Fibroblast of lung (primary cell): ENCODE measurements at places on chromosomes 5 and 9. TPM values are rescaled to one million over a fixed set of nuclear protein-coding genes. Genes with fewer than 3 reads are reported as not detected.
A peak's percentile ranks its signal among the peaks of the same experiment; 100 is the strongest.

DNA sequence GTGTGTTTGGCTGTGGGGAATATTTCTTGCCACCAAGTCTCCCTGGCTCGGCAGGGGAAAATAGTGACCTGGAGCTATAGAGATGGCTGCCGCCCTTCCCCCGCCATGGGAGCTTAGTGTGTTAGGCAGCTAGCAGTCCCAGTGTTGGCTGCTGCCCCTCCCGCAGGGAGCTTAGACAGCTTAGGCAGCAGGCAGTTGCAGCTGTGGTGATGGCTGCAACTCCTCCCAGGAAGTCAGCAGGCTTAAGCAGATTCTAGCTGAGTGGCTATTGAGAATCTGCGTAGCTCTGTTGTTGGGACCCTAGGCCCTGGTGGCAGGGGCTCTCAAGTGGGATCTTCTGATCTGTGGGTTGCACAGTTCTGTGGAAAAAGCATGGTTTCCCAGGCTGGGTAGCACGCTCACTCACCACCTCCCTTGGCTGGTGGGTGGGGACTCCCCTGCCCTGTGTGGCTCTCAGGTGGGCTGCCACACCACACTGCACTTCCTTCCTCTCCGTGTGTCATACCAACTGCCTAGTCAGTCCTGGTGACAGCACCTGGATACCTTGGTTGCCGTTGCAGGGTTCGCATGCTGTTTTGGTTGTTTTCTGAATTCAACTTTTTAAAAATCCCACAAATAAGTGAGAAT is 9.3 kb downstream of the OR1N2 start:
- H3K4me1 ChIP-seq, result no peaks in the 10 kb centered on the region
- no peaks in the 10 kb centered on the region for H3K27me3 ChIP-seq
- H3K27ac ChIP-seq, result no peak overlapping the region

SLC45A2 gene
- total RNA-seq, result under 0.01 TPM in 2 replicates

DNA sequence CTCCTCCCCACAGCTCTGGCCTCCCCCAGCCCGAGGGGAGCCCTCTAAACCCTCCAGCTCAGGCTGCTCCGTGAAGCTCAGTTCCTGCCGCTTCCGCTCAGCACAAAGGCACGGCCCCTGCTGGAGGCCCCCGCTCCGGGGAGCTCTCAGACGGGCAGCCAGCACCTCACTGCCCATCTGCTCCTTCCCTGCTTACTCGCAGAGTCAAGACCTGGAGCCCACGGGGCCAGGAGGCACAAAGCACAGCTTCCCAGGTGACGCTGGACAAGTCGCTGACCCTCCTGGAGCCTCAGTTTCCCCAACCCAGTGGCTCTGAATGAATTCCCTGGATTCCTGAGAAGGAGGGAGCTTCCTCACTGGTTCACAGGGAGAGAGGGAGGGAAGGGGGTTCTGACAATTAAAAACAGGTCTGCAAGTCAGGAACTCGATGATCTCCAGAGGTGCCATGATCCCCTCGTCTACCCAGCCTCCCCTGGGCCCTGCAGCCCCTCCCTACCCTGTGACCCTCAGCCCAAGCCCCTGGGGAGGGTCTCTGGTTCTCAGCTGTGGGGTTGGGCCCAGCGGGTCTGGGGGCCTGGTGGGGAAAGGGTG is 36.2 kb downstream of the VAV2 start:
- no peaks in the 10 kb centered on the region for H3K36me3 ChIP-seq
- peak; percentile 48 for DNase-seq
- peaks cover 22% of the 10 kb centered on the region for H3K4me1 ChIP-seq
- H3K4me3 ChIP-seq, result peak overlapping the region; percentile 18
- no peaks in the 10 kb centered on the region for H3K27me3 ChIP-seq

KCNN2 gene
- 0.50 TPM in 1 of 2 replicates, not detected in the other for total RNA-seq

ACSL6 gene
- total RNA-seq, result 0.26 and 0.33 TPM in 2 replicates

- H3K36me3 ChIP-seq, result no peaks in the 10 kb centered on the region
- H3K27me3 ChIP-seq, result no peaks in the 10 kb centered on the region
- DNase-seq, result peak; percentile 30
- no peaks in the 10 kb centered on the region for H3K4me1 ChIP-seq
These were observed 380.2 kb upstream of the ZNF462 start for GRCh38 chr9:106482733-106483132.

DNA sequence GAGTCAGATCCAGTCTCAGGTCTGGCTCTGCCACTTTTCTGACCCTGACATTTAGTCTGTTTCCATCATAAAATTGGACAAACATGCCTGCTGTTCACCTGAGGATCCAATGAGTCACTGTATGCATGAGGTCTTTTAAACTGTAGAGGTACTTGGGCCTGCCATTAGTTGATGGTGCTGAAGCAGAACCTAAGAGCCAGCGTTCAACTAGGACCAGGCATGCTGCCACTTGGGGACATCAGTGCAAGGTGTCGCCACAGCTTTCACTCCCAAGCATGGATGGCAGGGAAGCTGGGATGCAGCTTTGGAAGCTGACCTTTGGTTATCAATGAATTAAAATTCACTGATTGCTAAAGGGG is 37.1 kb downstream of the NEUROG1 start:
- no peak for DNase-seq
- no peaks in the 10 kb centered on the region for H3K27me3 ChIP-seq
- H3K27ac ChIP-seq, result no peak overlapping the region
- H3K36me3 ChIP-seq, result no peaks in the 10 kb centered on the region
- peaks cover 7% of the 10 kb centered on the region for H3K4me1 ChIP-seq

SEPTIN8 gene
- 50.3 and 64.2 TPM in 2 replicates for total RNA-seq

DNA sequence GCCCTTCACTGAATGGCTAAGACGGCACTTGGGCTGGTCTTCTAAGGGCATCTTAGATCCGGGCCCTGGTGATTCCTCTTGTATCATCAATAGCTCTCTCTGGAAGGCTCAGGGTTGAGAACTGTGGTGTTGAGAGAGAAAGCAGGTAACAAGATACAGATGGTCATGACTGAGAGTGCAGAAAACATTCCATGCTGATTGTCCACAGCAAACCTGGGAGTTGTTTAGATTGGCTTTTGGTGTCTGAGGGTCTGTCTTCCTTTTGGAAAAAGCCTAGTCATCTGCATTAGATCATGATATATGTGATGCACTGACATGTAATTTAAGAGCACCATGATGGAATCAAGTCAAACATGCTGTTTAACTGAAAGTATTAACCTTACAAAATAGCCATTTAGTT is 331.9 kb downstream of the ADAMTS6 start:
- H3K27me3 ChIP-seq, result no peaks in the 10 kb centered on the region
- DNase-seq, result no peak
- no peak overlapping the region for H3K4me3 ChIP-seq

- H3K27ac ChIP-seq, result no peak overlapping the region
- DNase-seq, result peak; percentile 54
- H3K4me1 ChIP-seq, result no peaks in the 10 kb centered on the region
- H3K4me3 ChIP-seq, result no peak overlapping the region
These were observed 499.1 kb upstream of the MPDZ start for GRCh38 chr9:13778631-13779030.

DNA sequence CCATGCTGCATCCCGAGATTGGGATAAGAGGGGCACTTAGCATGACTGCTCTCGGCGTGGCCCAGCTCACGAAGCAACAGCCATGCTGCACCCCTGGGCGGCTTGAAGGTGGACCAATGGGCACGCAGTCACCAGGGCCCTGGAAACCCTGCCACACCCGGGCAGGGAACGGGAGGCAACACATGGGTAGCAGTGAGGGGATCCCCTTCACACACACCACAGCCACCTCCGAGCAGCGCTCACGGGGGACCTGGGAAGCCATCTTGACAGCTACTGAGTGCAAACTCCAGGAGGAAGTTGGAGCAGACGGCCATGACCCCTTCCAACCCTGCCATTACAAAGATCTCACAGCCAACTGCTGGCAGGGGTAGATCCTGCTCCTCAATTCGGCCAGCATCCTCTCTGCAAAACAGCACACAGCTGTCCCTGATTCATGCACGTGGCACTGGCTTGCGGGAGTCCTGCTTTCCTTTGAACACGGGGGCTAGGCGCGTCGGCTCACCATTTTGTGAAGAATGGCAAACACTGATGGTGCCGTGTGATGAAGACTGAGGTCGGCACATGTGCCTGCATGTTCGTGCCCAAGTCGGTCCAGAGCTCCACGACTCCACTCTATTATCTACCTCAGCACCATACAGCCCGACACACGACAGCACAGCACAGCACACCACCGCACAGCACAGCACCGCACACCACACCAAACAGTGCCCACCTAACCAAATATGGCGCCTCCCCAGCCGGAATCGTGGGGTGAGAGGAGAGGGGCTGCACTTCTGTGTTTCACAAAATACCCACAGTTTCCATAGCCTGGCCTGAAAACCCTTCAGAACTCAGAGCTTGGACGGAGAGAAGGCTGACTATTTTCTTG is 5.0 kb downstream of the UBAC1 start:
- peaks cover 3% of the 10 kb centered on the region for H3K4me1 ChIP-seq
- H3K4me3 ChIP-seq, result no peak overlapping the region
- no peak overlapping the region for H3K27ac ChIP-seq
- peaks cover 6% of the 10 kb centered on the region for H3K36me3 ChIP-seq
- H3K27me3 ChIP-seq, result no peaks in the 10 kb centered on the region
- DNase-seq, result no peak

- H3K27me3 ChIP-seq, result peaks cover 3% of the 10 kb centered on the region
- H3K27ac ChIP-seq, result no peak overlapping the region
- H3K4me1 ChIP-seq, result peaks cover 5% of the 10 kb centered on the region
These were observed 21.0 kb upstream of the C5orf63 start for GRCh38 chr5:127094161-127094814.

GRCh38 chr9:136020206-136020605 is 59.0 kb upstream of the UBAC1 start:
- no peaks in the 10 kb centered on the region for H3K36me3 ChIP-seq
- peaks cover 8% of the 10 kb centered on the region for H3K4me1 ChIP-seq
- H3K27ac ChIP-seq, result no peak overlapping the region
- no peaks in the 10 kb centered on the region for H3K27me3 ChIP-seq
- DNase-seq, result no peak

- no peak overlapping the region for H3K4me3 ChIP-seq
- H3K27ac ChIP-seq, result no peak overlapping the region
- H3K27me3 ChIP-seq, result no peaks in the 10 kb centered on the region
These were observed 8.4 kb downstream of the TRAF1 start for GRCh38 chr9:120917929-120918762.
